ENCODE measurements at places on chromosomes 2 and 18. TPM values are rescaled to one million over a fixed set of nuclear protein-coding genes. Genes with fewer than 3 reads are reported as not detected.
A peak's percentile ranks its signal among the peaks of the same experiment; 100 is the strongest.

- no peak for DNase-seq
- H3K4me1 ChIP-seq: no peaks in the 10 kb centered on the region
- H3K27me3 ChIP-seq: peaks cover 2% of the 10 kb centered on the region
- no peaks in the 10 kb centered on the region for H3K36me3 ChIP-seq
- H3K4me3 ChIP-seq: no peak overlapping the region
These were observed 109.8 kb downstream of the ESCO1 start for GRCh38 chr18:21490748-21491147.

GRCh38 chr2:62177392-62178049 lies 18.4 kb upstream of the B3GNT2 start:
- no peak overlapping the region for H3K27ac ChIP-seq
- no peaks in the 10 kb centered on the region for H3K36me3 ChIP-seq
- H3K4me3 ChIP-seq: no peak overlapping the region
- H3K27me3 ChIP-seq: no peaks in the 10 kb centered on the region

DNA sequence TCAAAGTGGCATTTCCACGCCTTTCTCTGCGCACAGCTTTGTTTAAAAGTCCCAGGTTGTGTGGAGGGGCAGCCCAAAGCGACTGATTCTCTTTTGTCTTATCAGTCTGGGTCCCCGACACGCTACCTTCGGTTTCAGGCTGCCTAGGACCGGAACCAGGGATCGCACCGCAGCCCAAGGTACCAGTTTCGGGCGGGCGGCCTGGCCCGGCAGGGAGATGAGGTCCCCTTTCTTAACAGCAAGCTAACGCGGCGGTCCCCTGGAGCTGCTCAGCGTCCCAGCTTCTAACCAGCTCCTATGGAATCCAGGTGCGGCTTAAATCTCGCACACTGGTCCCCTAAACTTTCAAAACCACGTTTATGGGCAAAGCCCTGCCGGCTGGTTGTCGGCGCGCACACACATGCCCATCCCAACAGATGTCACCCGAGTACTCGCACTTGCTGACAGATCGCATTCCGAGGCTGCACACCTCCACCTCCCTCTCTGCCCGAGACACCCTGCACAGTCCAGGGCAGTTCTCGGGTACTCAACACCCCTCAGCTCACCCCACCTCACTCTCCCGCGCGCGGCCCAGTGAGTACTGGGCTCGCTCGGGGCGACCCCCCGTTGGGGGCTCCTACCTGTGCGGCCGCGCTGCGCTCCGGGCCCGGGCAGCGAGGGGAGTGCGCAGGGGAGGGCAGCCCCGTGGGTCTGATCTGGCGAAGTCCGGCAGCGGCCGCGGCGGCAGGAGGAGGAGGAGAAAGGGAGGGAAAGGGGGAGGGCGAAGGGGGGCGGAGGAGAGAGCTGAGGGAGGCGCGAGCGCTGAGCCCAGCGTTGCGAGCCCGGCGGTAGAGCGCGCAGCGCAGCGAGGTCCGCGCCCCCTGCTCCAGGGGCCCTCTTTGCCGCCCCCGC lies at the start of gene EFEMP1:
TSS of gene EFEMP1 (minus strand) at position 692 of the 891 bp plus-strand sequence. CDS start 1,342 bp downstream, outside the sequence.
- DNase-seq: peak; percentile 5
- H3K27me3 ChIP-seq: peaks cover 38% of the 10 kb centered on the region
- no peak within 1 kb of the TSS for H3K27ac ChIP-seq
- H3K4me3 ChIP-seq: no peak within 1 kb of the TSS
- H3K4me1 ChIP-seq: peaks cover 5% of the 10 kb centered on the region
- H3K36me3 ChIP-seq: no peaks in the 10 kb centered on the region

The EGR4 gene
- 0.12 TPM for total RNA-seq

- H3K36me3 ChIP-seq: no peaks in the 10 kb centered on the region
- H3K4me1 ChIP-seq: no peaks in the 10 kb centered on the region
- no peak for DNase-seq
- no peak overlapping the region for H3K4me3 ChIP-seq
- no peak overlapping the region for H3K27ac ChIP-seq
These were observed 216.3 kb downstream of the TMX3 start for GRCh38 chr18:68498636-68499035.

The SERPINB4 gene
- not detected for total RNA-seq

GRCh38 chr2:27992787-27993401 lies 102.4 kb downstream of the BABAM2 start:
- no peak overlapping the region for H3K4me3 ChIP-seq
- peaks cover 27% of the 10 kb centered on the region for H3K36me3 ChIP-seq
- peaks cover 26% of the 10 kb centered on the region for H3K4me1 ChIP-seq
- H3K27ac ChIP-seq: no peak overlapping the region
- DNase-seq: no peak

DNA sequence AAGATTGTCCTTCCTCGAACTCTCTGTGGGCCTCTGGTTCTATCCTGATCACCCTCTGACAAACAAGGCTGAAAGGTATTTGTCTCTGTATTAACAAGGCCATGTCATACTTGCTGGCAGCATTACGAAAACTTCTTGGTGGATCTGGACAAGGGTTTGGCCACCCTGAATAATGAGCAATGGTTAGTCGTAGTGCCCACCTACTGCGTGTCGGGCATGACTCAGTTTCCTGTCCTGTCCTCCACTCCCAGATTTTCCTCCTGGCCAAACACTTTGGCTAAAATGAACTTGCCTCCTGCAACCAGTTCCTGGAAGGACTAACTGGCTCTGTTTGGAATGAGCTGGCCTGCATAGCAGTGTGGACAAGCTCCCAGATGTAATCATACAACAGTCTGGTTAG lies 198.5 kb upstream of the SMIM21 start:
- H3K27me3 ChIP-seq: no peaks in the 10 kb centered on the region
- no peaks in the 10 kb centered on the region for H3K36me3 ChIP-seq
- DNase-seq: no peak
- no peak overlapping the region for H3K27ac ChIP-seq
- H3K4me1 ChIP-seq: no peaks in the 10 kb centered on the region

DNA sequence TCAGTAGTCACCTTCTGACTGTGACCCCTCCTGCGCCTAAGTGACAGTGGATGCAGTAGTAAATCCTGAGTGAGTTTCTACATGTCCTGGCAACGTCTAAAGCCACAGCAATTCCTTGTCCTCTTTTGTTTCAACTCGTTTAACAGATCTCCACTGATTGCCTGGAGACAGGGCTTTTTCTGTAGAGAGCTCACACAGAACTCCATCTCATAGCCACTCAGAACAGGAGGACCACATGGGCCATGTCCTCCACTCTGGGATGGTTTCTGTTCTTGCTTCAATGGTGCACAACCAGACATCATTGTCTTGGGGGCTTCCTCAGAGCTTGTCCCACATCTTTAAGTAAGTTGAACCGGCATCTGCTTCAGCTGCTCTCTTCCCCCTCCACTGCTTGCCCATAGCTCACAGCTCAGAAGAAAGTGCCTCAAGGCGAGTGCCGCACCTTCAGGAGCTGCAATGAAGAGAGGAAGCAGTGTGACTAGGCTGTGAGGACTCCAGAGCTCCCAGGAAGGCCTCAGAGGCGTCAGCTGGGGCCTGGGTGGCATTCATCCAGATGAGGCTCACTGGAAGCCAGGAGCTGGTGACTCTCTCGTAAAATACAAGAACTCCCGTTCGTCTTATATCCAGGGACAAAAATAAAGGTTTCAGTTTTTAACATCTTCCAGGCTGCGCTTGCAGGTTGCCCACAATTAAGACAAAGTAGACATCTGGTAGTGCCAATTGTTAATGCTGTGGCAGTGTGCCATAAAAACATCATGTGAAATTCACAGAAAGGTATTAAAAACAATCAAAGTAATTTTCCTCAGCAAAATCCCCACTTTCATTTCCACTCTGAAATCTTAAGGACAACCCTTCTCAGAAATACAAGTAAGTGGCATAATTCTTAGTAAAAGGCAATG lies 37.3 kb downstream of the ST3GAL5 start:
- peak overlapping the region; percentile 74 for H3K4me3 ChIP-seq
- peak overlapping the region; percentile 98 for H3K27ac ChIP-seq
- H3K27me3 ChIP-seq: no peaks in the 10 kb centered on the region
- H3K4me1 ChIP-seq: peaks cover 72% of the 10 kb centered on the region
- peak; percentile 50 for DNase-seq
- H3K36me3 ChIP-seq: peaks cover 13% of the 10 kb centered on the region

The MC2R gene
- not detected for total RNA-seq

- no peaks in the 10 kb centered on the region for H3K4me1 ChIP-seq
- H3K27ac ChIP-seq: no peak overlapping the region
- H3K27me3 ChIP-seq: no peaks in the 10 kb centered on the region
- H3K4me3 ChIP-seq: no peak overlapping the region
- DNase-seq: no peak
These were observed 12.9 kb upstream of the ETAA1 start for GRCh38 chr2:67384123-67384822.

DNA sequence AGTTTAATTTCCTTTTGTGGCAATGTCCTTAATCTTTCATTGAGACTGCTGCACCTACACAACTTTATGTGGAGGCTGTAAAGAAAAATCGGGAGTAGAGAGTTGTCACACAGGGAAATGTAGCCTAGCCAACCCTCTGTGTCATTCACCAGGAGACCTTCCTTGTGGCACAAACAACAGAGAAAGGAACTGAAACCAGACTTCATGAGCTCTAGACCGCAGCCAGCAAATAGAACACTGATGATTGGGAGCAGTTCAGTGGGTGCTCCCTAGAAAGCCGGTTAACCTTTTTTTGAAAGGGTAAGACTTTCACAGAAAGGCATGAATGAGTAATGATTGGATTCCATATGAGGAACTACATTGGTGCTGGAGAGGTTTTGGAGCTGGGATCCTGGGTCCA lies 1752.4 kb upstream of the CELF4 start:
- DNase-seq: no peak
- no peak overlapping the region for H3K4me3 ChIP-seq
- no peaks in the 10 kb centered on the region for H3K27me3 ChIP-seq
- no peak overlapping the region for H3K27ac ChIP-seq
- no peaks in the 10 kb centered on the region for H3K36me3 ChIP-seq

- no peak overlapping the region for H3K4me3 ChIP-seq
- H3K4me1 ChIP-seq: no peaks in the 10 kb centered on the region
- no peaks in the 10 kb centered on the region for H3K36me3 ChIP-seq
- DNase-seq: no peak
These were observed 188.6 kb downstream of the TMEM182 start for GRCh38 chr2:102950371-102950946.

GRCh38 chr18:44759925-44760342 lies 79.2 kb downstream of the SETBP1 start:
- H3K27me3 ChIP-seq: peaks cover 5% of the 10 kb centered on the region
- H3K27ac ChIP-seq: peak overlapping the region; percentile 80
- DNase-seq: peak; percentile 39
- H3K36me3 ChIP-seq: no peaks in the 10 kb centered on the region
- peaks cover 27% of the 10 kb centered on the region for H3K4me1 ChIP-seq
- H3K4me3 ChIP-seq: no peak overlapping the region

GRCh38 chr2:190583507-190584337 lies 49.2 kb upstream of the NEMP2 start:
- H3K27ac ChIP-seq: no peak overlapping the region
- H3K4me3 ChIP-seq: no peak overlapping the region
- DNase-seq: no peak
- H3K27me3 ChIP-seq: no peaks in the 10 kb centered on the region
- no peaks in the 10 kb centered on the region for H3K36me3 ChIP-seq
